ENCODE measurements at places on chromosomes 12 and 14.

GRCh38 chr14:77864085-77864484, 64.2 kb downstream of the ADCK1 start:
- DNase-seq: no peak

DNA sequence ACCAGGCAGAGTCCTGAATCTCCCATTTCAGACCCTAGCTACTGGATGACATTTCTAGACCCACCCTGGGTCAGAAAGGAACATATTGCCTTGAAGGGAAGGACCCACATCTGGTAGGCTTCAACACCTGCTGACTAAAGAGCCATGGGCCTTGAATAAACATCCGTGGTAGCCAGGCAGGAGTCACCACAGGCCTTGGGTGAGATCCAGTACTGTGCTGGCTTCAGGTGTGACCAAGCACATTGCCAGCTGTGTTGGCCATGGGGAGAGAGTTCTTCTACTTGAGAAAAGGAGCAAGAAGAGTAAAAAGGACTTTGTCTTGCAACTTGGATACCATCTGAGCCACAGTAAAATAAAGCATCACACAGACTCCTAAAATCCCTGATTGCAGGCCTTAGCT, 332.6 kb downstream of the SLC16A7 start:
- no peak for DNase-seq

GRCh38 chr12:49059045-49059298, 1.6 kb downstream of the KMT2D start:
- DNase-seq: no peak

DNA sequence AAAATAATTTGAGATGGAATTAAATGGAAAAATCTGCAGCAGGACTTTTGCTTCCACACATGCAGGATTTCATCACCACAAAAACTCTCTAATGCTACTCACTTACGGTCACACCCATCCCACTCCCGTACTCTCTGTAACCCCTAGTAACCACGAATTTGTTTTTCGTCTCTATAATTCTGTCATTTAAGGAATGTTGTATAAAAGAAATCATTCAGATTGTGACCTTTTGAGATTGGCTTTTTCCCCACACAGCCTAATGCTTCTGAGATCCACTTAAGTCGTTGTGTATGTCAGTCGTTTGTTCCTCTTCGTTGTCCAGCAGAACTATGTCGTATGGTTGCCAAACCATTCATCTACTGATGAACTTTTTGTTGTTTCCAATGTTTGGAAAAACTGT, 19.8 kb upstream of the PZP start:
- DNase-seq: no peak

- DNase-seq: no peak
These were observed 30.6 kb upstream of the EID3 start for GRCh38 chr12:104272938-104273337.

All from stimulated activated CD4-positive, alpha-beta T cell treated with anti-CD3 and anti-CD28 coated beads, Interleukin-15, amount 100 ng/mL, for 1 hour (primary cell).